Endothelial cell (in vitro differentiated cells): ENCODE measurements at places on chromosomes 11 and 22. TPM values are rescaled to one million over a fixed set of nuclear protein-coding genes. Genes with fewer than 3 reads are reported as not detected.

The DHCR7 gene
- 130 TPM for total RNA-seq

GRCh38 chr11:123301013-123301591 is 106.1 kb upstream of the CLMP start:
- no peak overlapping the region for H3K27ac ChIP-seq
- peaks cover 6% of the 10 kb centered on the region for H3K27me3 ChIP-seq
- no peak for DNase-seq

DNA sequence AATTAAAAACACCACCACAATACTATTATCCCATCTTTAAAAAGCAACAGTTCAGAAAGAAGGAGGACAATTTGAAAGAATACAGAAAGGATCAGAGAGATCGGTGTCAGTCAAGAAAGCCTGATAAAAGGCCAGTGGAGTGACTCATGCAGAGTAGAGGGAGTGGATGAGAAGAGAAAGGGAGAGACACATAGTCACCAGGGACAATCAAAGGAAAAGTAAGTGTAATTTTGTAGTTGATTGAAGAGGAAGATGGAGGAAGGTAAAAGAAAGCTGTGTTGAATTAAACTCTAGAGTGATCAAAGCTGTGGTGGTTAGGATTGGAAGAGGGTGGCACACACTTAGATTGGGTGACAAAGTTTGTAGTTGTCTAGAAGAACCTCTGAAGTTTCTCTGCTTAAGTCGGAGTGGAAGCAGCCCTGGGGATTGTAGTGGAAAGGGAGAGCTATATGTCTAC is 14.1 kb downstream of the SPECC1L start:
- no peak overlapping the region for H3K4me3 ChIP-seq
- H3K4me1 ChIP-seq: peaks cover 44% of the 10 kb centered on the region
- no peak for DNase-seq
- peaks cover 4% of the 10 kb centered on the region for H3K36me3 ChIP-seq

DNA sequence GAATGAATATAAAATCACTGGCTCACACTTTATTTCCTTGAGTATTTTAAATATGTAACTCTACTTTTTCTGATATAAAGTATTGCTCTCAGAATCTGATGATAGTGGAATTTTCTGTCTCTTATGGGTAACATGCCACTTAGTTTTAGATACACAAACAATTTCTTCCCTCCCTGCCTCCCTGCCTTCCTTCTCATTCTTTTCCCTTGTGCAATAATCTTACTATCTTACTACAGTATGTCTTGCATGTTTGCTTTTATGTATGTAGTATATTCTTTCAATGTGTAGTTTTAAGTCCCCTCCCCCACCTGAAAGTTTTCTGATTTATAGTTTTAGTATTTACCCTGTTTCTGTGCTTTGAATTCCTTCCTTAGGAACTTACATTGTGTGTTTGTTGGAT is 48.4 kb downstream of the INSC start:
- H3K27ac ChIP-seq: no peak overlapping the region
- H3K27me3 ChIP-seq: peaks cover under 1% of the 10 kb centered on the region
- no peak for DNase-seq

The OR51B5 gene
- total RNA-seq: 0.82 TPM

The AIFM3 gene
- total RNA-seq: 0.15 TPM

DNA sequence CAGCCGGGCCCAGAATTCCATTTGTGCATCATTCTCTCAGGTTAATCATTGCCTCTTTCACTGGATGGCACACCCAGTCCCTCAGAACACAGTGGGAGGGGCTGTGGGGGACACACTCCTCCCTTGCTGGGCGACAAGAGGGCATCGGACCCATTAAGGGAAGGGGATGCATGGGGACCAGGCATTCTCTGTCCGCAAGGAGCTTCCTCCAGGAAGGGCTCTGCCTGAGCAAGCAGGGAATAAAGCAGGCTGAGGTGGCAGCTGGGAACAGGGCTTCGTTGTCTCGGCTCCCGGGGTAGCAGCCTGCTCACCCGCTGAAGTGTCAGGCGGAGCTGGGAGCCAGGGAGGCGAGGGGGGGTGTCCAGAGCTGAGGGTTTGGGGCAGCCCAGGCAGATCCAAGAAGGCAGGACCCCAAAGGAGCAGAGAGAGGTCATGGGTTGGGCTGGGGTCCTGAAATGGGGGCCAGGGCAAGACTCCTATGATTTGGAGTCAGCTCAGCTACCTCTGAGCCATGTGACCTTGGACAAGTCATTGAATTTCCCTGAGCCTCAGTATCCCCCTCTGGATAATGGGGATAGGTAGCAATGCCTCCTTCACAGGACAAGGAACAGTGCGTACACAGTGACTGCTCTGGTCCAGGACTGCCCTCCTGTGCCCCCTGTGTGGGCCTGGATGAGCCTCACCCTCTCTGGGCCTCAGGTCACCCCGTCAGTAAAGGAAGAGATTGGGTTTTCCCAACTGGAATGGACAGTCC is 1.4 kb downstream of the GAL3ST1 start:
- H3K27me3 ChIP-seq: peaks cover 9% of the 10 kb centered on the region

The KRTAP5-11 gene
- total RNA-seq: not detected

The SLC15A3 gene
- 0.62 TPM for total RNA-seq

DNA sequence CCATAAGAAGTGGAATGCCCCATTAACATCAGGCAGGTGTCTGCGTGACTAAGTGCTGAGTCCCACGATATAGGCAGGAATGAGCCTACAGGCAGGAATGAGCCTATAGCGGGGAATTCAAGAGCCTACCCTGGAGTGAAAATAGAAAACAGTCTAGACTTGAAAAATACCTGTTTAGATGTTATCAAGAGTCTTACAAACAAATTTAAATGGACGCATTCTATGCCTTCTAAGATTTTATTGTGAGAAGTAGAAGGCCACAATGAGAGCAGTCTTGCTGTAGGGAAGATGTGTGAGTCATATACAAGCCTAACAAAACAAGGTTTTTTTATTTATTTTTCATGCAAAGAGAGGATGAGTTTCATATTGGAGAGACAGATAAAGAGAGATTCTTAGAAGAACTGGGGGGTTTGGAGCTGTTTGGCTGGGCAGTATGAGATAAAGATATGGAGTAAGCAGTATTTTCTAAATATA is 200.8 kb upstream of the ZC3H12C start:
- no peak overlapping the region for H3K4me3 ChIP-seq
- no peaks in the 10 kb centered on the region for H3K4me1 ChIP-seq
- no peak for DNase-seq
- H3K36me3 ChIP-seq: no peaks in the 10 kb centered on the region
- no peaks in the 10 kb centered on the region for H3K27me3 ChIP-seq

- no peaks in the 10 kb centered on the region for H3K27me3 ChIP-seq
- no peak overlapping the region for H3K4me3 ChIP-seq
- H3K27ac ChIP-seq: no peak overlapping the region
- H3K36me3 ChIP-seq: no peaks in the 10 kb centered on the region
Measured at GRCh38 chr11:92960886-92961285, 8.6 kb upstream of the MTNR1B start.

The INS gene
- not detected for total RNA-seq
